ENCODE measurements at places on chromosomes 4 and X.

GRCh38 chr4:140092094-140092851, 61.7 kb downstream of the MAML3 start:
- DNase-seq: no peak

DNA sequence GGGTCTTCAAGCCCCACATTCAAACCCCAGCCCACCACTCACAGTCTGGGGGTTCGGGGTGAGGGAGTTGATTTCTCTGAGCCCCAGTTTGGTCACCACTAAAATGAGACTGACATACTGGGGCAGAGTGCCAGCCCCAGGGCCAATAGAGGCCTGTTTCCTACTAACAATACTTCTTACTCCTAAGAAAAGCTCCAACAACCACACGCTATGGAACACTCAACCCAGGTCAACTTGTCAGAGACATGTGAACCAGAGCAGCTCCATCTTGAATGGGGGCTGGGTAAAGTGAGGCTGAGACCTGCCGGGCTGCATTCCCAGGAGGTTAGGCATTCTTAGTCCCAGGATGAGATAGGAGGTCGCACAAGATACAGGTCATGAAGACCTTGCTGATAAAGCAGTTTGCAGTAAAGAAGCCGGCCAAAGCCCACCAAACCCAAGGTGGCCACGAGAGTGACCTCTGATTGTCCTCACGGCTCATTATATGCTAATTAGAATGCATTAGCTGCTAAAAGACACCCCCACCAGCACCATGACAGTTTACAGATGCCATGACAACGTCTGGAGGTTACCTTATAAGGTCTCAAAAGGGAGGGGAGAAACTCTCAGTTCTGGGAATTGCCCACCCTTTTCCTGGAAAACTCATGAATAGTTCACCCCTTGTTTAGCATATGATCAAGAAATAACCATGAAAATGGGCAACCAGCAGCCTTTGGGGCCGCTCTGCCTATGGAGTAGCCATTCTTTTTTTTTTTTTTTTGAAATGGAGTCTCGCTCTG, 26.6 kb upstream of the HTRA3 start:
- DNase-seq: no peak

- no peak for DNase-seq
Measured at GRCh38 chrX:108558217-108558616, 118.6 kb downstream of the COL4A5 start.

GRCh38 chr4:148061795-148062194, 329.9 kb downstream of the ARHGAP10 start:
- no peak for DNase-seq

- no peak for DNase-seq
Measured at GRCh38 chrX:44483965-44484606, 58.6 kb downstream of the FUNDC1 start.

All from COLO829 (cell line).